Hepatocyte (in vitro differentiated cells): ENCODE measurements at places on chromosomes 16 and 17. TPM values are rescaled to one million over a fixed set of nuclear protein-coding genes. Genes with fewer than 3 reads are reported as not detected.

GRCh38 chr17:75262112-75262606 is 480 bp downstream of the MRPS7 start:
- H3K27me3 ChIP-seq, result no peaks in the 10 kb centered on the region
- H3K4me3 ChIP-seq, result peak overlapping the region; percentile 77
- H3K36me3 ChIP-seq, result no peaks in the 10 kb centered on the region
- peak overlapping the region; percentile 97 for H3K27ac ChIP-seq
- DNase-seq, result peak; percentile 33
- H3K4me1 ChIP-seq, result peaks cover 8% of the 10 kb centered on the region

DNA sequence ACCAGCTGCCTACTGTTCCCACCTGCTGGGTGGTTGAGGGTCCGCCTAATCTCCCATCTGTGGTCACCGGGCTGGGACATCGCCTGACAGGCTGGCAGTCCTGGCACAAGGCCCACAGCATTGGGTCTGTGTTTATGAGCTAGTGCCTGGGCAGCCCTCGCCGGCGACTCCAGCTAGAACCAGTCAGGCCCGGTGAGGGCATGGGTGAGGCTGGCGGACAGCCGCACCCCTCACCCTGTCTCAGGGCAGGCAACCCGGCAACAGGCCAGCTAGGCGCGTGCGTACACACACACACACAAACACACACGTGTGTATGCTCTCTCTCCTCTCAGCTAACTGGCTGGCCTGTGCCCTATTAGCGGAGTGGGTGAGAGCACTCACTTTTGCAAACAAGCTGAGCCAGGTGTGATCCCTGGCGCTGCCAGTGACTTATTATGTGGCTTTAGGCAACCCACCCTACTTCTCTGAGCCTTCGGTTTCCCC is 10.4 kb downstream of the HSD11B2 start:
- no peak for DNase-seq
- H3K27ac ChIP-seq, result no peak overlapping the region
- H3K4me1 ChIP-seq, result peaks cover 6% of the 10 kb centered on the region
- H3K36me3 ChIP-seq, result no peaks in the 10 kb centered on the region
- H3K27me3 ChIP-seq, result no peaks in the 10 kb centered on the region

DNA sequence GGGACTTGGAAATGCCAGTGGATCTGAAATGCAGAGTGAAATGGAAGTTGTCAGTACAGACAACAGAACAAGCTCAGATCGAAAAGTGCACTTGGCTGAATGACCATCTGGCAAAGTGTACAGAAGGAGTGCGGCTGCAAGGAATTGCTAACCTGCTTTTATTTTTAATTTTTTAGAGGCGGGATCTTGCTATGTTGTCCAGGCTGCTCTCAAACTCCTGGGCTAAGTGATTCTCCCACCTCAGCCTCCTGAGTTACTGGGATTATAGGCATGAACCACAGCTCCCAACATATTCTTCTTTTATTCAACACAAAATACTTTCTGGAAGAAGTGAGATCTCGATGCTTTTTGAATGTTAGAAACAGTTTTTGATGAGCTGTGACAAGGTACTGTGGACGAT is 3.6 kb downstream of the LRRC59 start:
- H3K4me1 ChIP-seq, result peaks cover 12% of the 10 kb centered on the region
- DNase-seq, result no peak
- no peaks in the 10 kb centered on the region for H3K36me3 ChIP-seq
- no peak overlapping the region for H3K4me3 ChIP-seq
- no peaks in the 10 kb centered on the region for H3K27me3 ChIP-seq
- no peak overlapping the region for H3K27ac ChIP-seq

GRCh38 chr17:34171245-34171818 is 83.8 kb upstream of the CCL2 start:
- no peaks in the 10 kb centered on the region for H3K4me1 ChIP-seq
- H3K36me3 ChIP-seq, result no peaks in the 10 kb centered on the region
- no peak overlapping the region for H3K4me3 ChIP-seq
- H3K27me3 ChIP-seq, result peaks cover 2% of the 10 kb centered on the region
- no peak overlapping the region for H3K27ac ChIP-seq

GRCh38 chr16:79437764-79438751 is 162.5 kb downstream of the MAF start:
- H3K27ac ChIP-seq, result no peak overlapping the region
- no peaks in the 10 kb centered on the region for H3K4me1 ChIP-seq
- H3K4me3 ChIP-seq, result no peak overlapping the region
- H3K27me3 ChIP-seq, result no peaks in the 10 kb centered on the region
- H3K36me3 ChIP-seq, result no peaks in the 10 kb centered on the region
- peak; percentile 30 for DNase-seq

DNA sequence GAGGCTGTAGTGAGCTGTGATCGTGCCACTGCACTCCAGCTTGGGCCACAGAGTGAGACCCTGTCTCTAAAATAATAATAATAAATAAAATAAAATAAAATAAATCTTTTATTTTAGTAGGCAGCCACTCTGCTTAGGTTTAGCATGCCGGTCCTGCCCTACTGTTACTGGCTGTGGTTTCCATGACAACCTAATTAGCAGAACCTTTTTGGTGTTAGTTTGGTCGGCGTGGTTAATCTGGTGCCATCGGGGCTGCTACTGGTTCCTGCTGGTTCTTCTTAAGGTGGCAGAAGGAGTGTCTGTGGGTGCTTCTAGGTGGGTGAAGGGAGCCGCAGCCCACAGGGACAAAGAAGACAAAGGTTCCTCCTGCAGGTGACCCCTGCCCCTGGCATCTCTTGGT is 37.8 kb upstream of the CBX4 start:
- H3K4me1 ChIP-seq, result no peaks in the 10 kb centered on the region
- H3K27ac ChIP-seq, result no peak overlapping the region
- H3K4me3 ChIP-seq, result no peak overlapping the region
- no peak for DNase-seq

DNA sequence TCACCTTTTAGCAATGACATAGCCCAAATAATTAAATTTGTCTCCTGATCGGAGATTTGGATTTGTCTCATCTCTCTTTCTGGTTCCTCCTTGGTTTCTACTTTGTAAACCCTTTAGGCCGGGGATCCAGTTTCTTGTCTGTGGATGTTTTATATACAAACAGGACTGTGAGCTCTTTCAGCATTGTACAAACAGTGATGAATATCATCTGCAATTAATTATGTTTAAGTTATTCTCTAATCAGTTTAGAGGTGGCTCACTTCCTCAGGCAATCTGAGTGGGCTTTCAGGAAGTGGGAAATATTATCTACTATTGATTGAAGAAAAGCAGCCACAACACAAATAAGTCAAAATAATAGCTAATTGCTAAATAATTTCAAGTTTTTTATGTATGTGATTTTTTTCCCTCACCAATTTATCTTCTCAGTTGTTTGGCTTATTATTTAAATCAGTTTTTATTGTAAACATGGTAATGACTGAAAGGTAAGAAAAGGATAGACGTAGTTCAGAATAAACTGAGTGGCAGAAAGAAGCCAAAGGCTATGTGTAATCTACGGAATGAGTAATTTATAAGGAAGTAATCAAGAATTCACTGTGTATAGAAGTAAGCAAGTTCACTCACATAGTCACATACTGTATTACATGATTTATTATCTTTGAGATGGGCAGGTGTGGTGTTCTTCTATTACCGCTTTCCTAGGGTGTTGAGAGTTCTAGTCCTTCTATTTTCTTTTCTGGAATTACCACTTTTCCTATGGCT is 3.4 kb upstream of the ABCC11 start:
- no peaks in the 10 kb centered on the region for H3K36me3 ChIP-seq
- no peak overlapping the region for H3K4me3 ChIP-seq
- no peak for DNase-seq
- H3K27ac ChIP-seq, result no peak overlapping the region
- H3K4me1 ChIP-seq, result peaks cover 12% of the 10 kb centered on the region
- H3K27me3 ChIP-seq, result no peaks in the 10 kb centered on the region

DNA sequence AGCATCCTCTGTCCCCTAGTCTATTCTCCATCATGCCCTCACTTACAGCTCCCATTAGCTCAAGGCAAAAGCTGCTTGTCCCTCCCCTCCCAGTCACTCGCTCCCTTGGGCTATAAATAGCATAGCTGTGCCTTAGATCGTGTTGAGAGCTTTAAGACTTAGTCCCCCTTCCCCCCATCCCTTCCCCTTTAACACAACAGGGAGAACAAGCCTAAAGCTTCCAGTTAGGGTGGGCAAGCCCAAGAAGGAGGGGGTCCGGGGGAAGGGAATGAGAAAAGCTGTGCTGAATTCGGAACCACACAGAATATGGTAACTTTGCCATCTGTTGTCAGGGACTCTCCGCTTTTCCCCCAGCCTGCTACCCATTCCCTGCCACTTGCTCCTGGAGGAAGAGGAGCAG is 4.9 kb upstream of the HIGD1B start:
- DNase-seq, result no peak
- no peak overlapping the region for H3K27ac ChIP-seq
- no peaks in the 10 kb centered on the region for H3K4me1 ChIP-seq
- H3K4me3 ChIP-seq, result no peak overlapping the region
- H3K27me3 ChIP-seq, result no peaks in the 10 kb centered on the region

DNA sequence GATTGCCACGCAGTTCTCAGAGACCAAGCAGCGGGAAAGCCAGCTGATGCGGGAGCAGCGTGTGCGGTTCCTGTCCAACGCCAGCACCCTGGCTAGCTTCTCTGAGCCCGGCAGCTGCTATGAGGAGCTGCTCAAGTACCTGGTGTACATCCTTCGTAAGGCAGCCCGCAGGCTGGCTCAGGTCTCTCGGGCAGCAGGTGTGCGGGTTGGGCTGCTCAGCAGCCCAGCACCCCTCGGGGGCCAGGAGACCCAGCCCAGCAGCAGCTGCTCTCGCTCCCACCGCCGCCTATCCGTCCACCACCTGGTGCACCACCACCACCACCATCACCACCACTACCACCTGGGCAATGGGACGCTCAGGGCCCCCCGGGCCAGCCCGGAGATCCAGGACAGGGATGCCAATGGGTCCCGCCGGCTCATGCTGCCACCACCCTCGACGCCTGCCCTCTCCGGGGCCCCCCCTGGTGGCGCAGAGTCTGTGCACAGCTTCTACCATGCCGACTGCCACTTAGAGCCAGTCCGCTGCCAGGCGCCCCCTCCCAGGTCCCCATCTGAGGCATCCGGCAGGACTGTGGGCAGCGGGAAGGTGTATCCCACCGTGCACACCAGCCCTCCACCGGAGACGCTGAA is 15.2 kb downstream of the CACNA1G start:
- H3K27ac ChIP-seq, result no peak overlapping the region
- no peaks in the 10 kb centered on the region for H3K36me3 ChIP-seq
- H3K4me3 ChIP-seq, result no peak overlapping the region
- H3K4me1 ChIP-seq, result no peaks in the 10 kb centered on the region
- no peak for DNase-seq
- H3K27me3 ChIP-seq, result no peaks in the 10 kb centered on the region

DNA sequence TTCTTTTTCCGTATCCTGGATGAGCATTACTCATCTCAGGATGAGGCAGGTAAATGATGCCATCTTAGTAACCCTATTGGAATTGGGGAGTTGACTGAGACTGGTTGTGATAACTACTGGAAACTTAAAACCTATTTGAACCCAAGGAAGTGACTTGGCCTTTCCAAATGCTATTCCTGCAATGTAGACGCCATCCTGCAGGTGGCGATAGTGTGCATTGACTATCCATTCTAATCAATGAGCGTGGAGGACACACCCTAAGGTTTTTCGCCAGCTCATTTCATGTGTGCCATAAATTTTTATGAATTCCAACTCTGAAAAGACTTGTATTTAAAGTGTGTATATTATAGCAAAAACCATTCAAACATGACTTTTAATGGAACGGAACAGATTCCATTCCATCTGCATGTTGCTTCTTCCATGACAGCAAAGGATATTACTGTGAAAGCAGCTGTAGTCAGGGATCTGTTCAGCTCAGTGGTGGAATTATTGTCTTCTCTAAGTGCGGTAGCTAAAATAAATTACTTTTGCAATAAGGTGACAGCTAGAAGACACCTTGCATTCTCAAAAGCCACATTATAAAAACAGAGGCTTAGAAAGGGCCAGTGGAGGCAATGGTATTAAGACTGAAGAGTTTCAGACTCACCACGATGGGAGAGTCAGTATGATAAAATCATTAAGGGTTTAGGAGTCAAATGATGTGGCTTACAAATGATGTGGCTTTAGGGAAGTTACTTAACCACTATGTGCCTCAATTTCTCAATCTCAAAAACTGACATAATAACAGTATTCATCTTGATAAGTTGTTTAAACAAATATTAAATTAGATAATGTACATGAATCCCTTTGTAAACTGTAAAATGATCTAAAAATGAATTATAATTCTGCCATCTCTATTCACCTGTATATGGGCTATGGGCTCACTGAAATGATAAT is 55.5 kb downstream of the SYT17 start:
- H3K27ac ChIP-seq, result no peak overlapping the region
- no peak overlapping the region for H3K4me3 ChIP-seq
- peak; percentile 33 for DNase-seq
- H3K27me3 ChIP-seq, result no peaks in the 10 kb centered on the region

- peaks cover 2% of the 10 kb centered on the region for H3K4me1 ChIP-seq
- no peak for DNase-seq
- no peaks in the 10 kb centered on the region for H3K36me3 ChIP-seq
- H3K4me3 ChIP-seq, result no peak overlapping the region
- no peak overlapping the region for H3K27ac ChIP-seq
Observed at GRCh38 chr16:21088646-21089538, 61.8 kb downstream of the DNAH3 start.

GRCh38 chr17:5820721-5821456 is 236.6 kb upstream of the NLRP1 start:
- H3K27me3 ChIP-seq, result no peaks in the 10 kb centered on the region
- no peak overlapping the region for H3K4me3 ChIP-seq
- H3K36me3 ChIP-seq, result no peaks in the 10 kb centered on the region
- no peak for DNase-seq
- no peaks in the 10 kb centered on the region for H3K4me1 ChIP-seq
- no peak overlapping the region for H3K27ac ChIP-seq

DNA sequence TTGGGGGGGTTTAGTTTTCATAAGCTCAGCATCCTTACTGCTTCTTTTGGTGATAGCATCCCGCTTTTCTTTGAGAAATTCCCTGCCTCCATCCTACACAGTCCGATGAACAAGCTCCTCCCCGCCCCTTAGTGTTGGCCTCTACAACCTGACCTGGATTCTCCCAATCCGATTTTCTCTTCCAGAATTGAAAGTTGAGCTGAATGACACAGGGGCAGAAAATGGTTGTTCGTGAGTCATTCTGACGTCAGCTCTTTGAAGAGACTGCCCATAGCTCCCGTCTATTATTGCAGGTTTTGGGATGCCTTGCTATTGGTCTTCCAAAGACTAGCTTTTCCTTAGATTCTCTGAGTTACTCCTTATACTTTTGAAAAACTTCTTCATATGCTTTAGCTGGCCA is 279.7 kb downstream of the SLC39A11 start:
- no peaks in the 10 kb centered on the region for H3K27me3 ChIP-seq
- no peak overlapping the region for H3K4me3 ChIP-seq
- no peaks in the 10 kb centered on the region for H3K36me3 ChIP-seq
- H3K4me1 ChIP-seq, result no peaks in the 10 kb centered on the region
- no peak for DNase-seq
- H3K27ac ChIP-seq, result no peak overlapping the region

GRCh38 chr17:41177727-41178271 is at the start of gene KRTAP4-2:
Gene KRTAP4-2 (minus strand): TSS chr17:41178221. CDS start chr17:41178164, 57 bp downstream.
- peaks cover under 1% of the 10 kb centered on the region for H3K4me1 ChIP-seq
- peaks cover 20% of the 10 kb centered on the region for H3K27me3 ChIP-seq
- H3K36me3 ChIP-seq, result no peaks in the 10 kb centered on the region
- H3K4me3 ChIP-seq, result no peak within 1 kb of the TSS
- H3K27ac ChIP-seq, result no peak within 1 kb of the TSS
- no peak for DNase-seq

TMEM100 gene
- total RNA-seq, result 15.3 and 18.5 TPM in 2 replicates

MYL11 gene
- 4.0 TPM in 1 of 2 replicates, not detected in the other for total RNA-seq

CMTM3 gene
- 28.3 and 32.5 TPM in 2 replicates for total RNA-seq
